ENCODE measurements at places on chromosomes 4 and X. TPM values are rescaled to one million over a fixed set of nuclear protein-coding genes. Genes with fewer than 3 reads are reported as not detected.

GRCh38 chr4:175066923-175067627 is 148.9 kb downstream of the ADAM29 start:
- no peak for DNase-seq

DNA sequence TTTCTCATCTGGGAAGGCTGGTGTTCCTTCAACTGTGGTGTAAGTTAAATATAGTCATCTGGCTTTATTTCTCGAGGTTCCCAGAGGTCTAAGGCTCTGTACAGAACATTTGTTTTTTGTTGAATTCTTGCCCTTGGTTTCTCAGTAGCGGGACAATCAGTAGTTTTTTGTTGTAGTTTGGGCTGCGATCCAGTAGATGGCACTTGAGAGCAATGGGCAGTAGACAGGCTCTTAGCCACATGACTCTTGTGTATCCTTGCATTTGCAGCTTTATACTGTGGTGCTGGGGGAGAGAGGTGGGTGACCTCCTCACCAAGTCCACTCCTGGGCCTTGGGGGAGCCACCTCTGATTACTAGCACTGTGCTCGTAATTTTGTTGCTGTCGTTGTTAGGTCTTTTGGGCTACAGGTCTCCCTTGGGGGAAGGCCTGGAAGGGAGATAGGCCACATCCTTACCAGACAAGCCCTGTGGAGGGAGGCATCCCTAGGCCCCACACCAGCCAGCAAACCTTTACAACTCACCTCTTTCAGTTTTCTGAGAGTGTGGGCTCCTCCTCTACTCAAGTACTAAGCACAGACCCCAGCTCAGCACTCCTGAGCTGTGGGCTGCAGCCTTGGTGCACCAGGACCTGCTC is 8.1 kb downstream of the ETDB start:
- no peak for DNase-seq

DNA sequence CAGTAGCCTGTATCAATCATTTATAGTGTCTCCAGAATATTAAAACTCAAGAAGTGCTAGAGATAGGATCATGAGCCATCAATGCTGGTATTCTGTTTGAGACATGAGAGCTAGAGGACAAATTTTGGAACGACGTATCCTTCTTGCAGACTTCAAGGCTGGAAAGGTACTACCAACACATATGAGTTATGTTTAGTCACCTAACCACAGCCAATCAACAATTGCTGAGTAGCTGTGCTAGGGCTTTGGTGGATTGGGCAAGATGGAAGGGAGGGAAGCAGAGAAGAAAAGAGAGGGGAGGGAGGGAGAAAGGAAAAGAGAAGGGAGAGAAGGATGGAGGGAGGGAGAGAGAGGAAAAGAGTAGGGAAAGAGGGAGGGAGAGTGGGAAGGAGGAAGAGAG is 21.6 kb upstream of the RAI2 start:
- no peak for DNase-seq

DNA sequence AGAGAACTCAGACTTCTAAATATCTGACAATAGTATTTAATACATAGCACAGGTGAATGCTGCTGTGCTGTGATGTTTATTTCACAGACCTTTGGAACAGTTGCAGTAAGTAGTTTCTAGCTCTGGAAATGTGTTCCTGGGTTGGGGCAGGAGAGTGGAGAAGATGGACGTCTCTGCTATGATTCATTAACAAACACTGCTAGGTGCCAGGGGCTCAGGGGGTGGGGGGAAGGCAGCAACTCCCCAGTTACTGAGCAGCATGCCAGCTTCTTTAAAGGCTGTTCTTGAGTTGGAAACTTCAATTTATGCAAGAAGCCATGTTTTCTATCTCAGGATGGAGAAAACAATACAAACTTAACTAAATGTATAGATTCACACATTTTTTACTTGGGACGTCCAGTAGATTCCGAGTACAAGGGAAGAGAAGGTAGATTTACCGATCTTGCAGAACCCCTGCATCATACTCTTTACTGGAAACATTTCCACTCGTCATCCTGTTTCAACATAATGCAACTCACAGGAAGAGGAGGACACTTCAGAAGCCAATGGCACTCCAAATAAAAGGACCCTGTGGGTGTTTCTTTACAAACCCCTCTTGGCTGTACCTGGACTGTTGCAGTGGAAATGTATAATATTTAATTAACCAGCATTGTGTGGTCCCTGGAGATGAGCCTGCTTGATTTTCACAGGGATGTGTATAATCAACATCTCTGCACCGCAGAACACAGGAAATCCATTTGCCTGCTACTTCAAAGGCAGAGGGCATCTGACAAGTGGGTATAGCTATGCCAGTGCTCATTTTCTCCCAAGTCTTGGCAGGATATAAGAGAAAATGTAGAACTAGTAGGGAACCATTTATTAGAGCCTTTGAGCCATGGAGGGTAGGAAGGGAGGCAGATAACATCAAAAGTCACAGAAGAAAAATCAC is 171.4 kb downstream of the SH3KBP1 start:
- DNase-seq = no peak

DNA sequence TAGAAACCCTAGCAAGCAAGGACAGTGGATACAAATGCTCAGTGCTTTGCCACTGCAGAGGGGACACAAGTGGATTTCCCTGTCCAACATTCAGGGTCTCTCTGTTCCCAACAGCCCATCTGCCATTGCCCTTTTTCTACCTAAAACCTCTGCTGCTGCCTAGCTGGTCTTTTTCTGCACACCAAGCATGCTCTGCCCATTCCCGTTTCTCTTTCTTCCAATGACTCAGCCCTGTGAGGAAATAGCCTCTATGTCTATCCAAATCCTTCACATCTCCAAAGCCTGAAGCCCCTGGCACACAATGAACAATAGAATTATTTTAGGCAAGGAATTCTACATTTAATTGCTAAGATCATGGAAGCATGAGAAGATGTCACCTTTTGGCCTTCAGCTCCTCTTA is 5.7 kb upstream of the AMELX start:
- DNase-seq = no peak

Gene SLITRK4
- total RNA-seq = 1.2 TPM
